ENCODE measurements at places on chromosomes 1 and 21.
A peak's percentile ranks its signal among the peaks of the same experiment; 100 is the strongest.

DNA sequence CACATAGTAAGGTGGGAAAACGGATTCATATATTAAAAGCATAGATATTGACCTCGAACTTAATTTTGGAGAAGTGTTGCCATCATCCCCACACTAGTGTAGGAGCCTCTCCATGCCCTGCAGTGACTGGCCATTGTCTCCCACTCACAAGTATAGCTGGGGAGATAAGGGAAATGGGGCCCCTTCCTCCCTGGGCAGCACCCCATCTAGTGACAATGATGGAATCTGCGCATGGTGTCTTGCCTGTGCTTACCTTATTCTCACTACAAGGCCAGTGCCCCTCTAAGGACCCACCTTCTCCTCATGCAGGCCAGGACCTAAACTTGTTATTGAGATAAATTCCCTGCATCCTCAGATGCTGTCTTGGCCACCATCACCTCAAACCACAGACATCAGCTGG lies 374.9 kb downstream of the NTNG1 start:
- DNase-seq = no peak

DNA sequence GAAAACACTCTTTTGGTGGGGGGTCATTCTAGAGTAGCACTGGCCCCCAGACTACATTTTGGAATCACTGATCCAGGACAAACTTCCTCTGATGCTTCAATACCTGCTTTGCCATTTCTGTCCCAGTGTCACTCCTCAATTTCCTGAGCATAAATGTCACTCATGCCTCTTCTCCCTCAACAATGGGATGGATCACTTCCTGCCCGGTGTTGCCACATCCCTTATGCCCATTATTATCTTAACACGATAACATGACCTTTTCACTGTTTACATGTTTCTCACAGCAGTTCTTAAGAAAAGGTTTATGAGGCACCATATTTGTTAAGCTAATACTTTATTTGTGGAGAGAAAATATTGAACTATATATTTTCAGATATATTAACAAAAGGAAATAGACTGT lies 3.9 kb upstream of the ITLN1 start:
- no peak for DNase-seq

GRCh38 chr1:39214998-39215873 lies 10.7 kb downstream of the MACF1 start:
- no peak for DNase-seq

DNA sequence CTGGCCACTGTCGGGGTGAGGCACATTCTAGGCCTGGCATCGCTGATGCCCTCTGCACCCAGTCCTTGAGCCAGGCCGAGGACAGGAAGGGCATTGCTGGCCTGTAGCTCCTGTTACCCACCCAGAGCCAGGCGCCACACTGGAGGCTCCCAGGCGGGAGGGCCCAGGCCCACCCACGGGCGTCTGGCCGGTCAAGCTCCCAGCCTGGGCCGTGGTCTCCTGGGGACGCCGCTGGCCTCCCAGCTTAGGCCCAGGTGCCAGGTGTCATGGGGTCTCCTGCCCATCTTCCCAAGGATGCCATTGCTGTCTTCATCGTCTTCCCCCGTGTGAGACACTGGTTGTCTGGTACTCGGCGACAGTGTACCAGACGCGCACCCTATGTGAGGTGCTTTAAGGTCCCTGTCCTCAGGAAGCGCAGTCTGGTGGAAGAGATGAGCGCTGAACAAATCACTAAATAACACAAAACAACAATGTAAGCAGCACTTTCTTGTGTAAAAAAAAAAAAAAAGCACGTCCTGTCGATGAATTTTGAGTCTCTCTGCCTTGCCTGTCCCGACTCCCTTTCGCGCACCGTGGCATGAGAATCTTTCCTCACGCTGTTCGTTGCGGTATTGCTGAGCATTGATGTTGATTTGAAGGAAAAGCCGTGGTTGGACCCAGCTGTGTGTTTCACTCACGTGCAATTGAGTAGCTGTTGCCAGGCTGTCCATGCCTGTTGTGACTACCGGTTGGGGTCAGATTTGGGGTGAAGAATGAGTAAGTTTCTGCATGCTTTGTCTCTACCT lies 27.0 kb upstream of the TRAPPC10 start:
- no peak for DNase-seq

- no peak for DNase-seq
Observed at GRCh38 chr1:226666164-226666506, 72.9 kb downstream of the ITPKB start.

DNA sequence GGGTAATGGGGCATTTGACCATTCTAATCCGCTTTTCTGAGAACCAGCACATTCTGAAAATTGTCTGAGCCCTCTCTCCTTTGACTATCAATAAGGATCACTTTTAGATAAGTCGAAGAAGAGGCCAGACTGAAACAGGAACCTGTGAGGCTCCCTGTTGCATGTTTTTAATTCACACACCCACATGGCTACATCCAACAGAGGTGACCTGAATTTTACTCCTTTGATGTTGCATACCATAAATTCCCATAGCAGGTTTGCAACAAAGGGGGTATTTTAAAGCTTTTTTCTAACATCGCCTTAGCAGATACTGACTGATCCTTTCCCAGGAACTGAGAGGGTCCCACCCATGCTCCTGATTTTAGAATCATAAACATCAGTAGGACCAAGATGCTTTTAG lies 450.8 kb downstream of the USP25 start:
- DNase-seq = no peak

DNA sequence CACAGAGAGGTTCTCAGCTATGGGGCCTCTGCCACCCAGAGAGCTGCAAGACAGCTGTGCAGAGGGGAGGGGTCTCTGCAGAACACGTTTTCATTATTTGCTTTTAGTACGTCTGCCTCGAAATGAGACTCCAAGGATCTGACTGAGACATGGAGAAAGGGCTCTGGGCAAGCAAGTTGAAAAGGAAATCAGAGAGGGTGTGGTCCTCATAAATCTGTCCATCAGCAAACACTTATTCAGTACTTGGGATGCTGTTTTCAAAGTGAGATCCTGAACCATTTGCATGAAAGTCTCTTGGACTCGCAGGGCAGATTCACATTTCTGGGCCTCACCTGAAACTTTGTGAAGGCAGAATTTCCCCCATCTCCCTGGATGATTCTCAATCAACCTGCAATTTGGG lies 197.4 kb upstream of the GALNT2 start:
- DNase-seq = no peak

GRCh38 chr1:33379631-33380354 lies 51.1 kb downstream of the PHC2 start:
- DNase-seq = no peak

DNA sequence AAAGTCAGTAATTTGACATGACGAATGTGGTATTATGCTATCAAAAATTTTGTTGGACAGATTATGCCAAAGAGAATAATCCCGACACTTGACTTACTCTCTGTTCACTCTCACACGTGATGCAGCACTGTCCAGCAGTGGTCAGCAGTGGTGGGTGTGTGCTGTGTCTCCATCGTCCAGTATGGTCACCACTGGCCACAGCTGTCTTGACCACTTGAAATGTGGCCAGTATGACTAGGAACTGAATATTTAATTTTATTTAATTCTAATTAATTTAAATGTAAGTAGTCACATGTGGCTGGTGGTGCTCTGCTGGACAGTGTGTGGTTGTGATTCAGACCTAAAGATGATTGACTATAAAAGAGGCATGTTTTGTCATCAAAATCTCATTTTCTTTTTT lies 24.0 kb downstream of the URB2 start:
- DNase-seq = no peak

DNA sequence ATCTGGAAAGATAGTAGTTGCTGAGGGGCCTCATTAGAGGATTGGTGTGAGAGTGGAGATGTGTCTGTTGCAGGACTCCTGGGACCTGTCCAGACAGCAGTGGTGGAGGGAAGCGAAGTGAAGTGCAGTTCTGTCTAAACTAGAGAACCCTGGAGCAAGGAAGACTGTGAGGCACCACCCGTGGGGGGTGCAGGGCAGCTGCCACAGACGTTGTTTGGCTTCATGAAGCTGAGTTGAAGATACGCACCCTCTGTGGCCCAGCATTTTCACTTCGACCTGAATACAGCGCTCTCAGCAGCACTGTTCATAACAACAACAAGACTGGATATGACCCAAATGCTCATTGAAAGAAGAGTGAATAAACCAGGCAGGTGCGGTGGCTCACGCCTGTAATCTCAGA lies 29.3 kb downstream of the ABCG1 start:
- no peak for DNase-seq

DNA sequence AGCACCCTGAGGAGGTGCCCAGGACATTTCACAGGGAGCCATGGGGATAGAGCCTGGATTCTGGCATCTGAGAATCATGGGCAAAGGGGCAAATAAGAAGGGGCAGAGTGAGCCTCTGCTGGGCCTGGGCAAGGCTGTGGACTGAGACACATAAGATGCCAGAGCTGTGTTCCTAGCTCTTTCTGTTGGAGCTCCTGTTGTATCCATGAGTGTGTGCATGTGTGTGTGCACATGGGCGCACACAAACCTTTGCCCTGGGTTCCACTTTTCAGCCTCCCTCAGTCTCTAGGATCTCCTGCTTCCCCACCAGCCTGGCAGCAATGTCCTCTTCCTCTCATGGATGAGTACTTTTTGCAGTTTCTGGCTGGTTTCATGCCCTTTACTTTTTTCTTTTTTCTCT lies 44.0 kb downstream of the ATF3 start:
- no peak for DNase-seq

DNA sequence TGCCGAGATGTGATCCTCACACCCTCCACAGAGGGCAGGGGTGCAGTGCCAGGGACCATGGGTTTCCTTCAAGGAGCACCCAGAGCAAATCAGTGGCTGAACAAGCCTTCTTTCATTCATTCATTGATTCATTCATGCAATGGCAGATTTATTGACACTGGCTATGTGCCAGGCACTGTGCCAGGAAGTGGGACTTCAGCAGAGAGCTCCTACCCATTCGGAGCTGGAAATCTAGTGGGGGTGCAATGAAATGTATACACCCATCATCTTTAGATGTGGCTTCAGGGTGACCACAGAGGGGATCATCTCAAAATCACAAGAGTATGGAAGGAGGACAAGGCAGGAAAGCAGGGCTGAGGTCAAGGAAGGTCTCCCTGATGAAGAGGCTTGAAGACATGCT lies 18.9 kb downstream of the SLC6A9 start:
- no peak for DNase-seq

- DNase-seq = no peak
Observed at GRCh38 chr1:159897962-159898361, 2.0 kb downstream of the CFAP45 start.

- peak; percentile 69 for DNase-seq
Observed at GRCh38 chr1:157163273-157164127, 25.3 kb upstream of the ETV3 start.

- DNase-seq = peak; percentile 23
Observed at GRCh38 chr1:101291562-101292380, 55.0 kb downstream of the S1PR1 start.

DNA sequence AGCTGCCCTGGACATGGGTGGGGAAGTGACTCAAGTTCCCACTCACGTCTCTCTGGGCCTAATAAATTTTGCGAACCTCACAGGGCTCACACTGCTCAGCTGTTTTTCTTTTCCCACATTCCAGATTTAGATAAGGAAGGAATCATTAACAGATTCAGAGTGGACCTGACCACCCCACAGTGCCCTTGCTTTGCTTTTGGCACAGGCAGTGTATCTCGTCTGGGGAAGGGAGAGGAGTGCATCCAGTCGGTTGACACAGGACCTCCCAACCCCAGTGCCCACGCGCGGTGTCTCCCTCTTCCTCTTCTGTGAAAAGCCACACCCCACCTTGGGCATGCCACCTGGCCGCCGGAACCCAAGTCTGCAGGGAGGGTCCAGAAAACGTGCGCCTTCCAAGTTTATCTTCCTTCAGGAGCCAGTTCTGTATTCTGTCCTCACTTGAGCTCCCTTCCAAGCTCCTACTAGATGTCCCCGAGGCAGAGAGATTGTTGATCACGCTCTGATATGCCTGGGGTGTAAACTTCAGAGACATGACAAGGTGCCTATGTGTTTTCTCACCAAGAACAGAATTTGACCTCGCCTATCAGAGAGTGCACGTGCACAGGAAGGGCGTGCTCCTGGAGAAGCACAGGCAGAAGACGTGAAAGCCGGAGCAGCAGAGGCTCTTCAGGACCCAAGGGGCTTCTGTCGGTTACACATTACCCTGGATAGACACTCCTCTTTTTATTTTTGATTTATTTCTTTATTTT lies 9.5 kb upstream of the SLC2A5 start:
- DNase-seq = peak; percentile 25

GRCh38 chr21:31730712-31731055 lies 1.2 kb downstream of the SCAF4 start:
- no peak for DNase-seq

- no peak for DNase-seq
Observed at GRCh38 chr1:173122344-173122935, 71.7 kb upstream of the TNFSF18 start.

GRCh38 chr1:54047384-54048305 lies 5.4 kb downstream of the TMEM59 start:
- no peak for DNase-seq

DNA sequence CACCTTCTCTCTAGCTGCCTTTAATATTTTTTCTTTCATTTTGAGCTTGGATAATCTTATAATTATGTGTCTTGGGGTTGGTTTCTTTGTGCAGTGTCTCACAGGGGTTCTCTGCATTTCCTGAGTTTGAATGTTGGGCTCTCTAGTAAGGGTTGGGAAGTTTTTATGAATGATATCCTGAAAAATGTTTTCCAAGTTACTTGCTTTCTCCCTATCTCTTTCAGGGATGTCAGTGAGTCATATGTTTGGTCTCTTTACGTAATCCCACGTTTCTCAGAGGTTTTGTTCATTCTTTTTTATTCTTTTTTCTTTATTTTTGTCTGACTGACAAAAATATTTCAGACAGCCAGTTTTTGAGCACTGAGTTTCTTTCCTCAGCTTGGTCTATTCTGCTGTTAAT lies 55.4 kb upstream of the CCDC190 start:
- DNase-seq = no peak

- DNase-seq = no peak
Observed at GRCh38 chr1:198318085-198318484, 161.3 kb downstream of the NEK7 start.

DNA sequence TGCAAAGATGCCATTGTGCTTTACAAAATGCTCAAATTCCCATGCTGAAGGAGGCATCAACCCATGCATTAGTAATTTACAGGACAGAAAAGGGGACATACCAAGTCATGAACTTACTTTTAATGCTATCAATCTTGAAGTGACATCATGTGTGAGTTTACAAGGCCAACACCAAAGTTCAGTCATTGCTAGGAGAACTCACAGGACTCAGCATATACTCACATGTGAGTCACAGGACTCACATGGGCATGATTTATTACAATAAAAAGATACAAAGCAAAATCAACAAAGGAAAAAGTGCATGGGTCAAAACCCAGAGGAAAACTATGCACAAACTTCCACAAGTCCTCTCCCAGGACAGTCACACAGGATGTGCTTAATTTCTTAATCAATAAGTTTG lies 1656.0 kb downstream of the MRPL39 start:
- no peak for DNase-seq
